Activated CD8-positive, alpha-beta memory T cell treated with anti-CD3 and anti-CD28 coated beads for 1 hour (primary cell): ENCODE measurements at places on chromosomes 13 and 19.

DNA sequence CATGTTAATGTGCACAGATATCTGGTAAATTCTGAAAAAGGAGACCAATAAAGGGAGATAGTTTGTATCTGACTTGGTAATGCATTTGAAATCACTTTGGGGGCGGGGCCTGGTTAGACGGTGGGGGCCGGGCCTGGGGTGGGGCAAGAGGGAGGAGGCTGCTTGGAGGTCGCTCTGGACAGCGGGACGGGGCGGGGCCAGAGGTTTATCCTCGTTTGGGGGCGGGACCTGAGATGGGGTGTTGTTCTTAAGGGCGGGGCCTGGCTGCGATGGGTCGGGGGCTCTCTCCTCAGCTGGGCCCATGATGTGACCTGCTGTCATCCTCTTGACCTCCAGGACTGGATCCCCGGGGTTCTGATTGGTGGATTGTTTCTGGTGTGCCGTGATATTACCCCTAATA lies 4.9 kb upstream of the ZNF808 start:
- no peak for DNase-seq

GRCh38 chr13:29924482-29925350 lies 74.3 kb upstream of the UBL3 start:
- no peak for DNase-seq

- DNase-seq, result no peak
Measured at GRCh38 chr13:50400035-50400726, 384.9 kb downstream of the KCNRG start.

GRCh38 chr13:103812558-103812957 lies 746.3 kb upstream of the SLC10A2 start:
- no peak for DNase-seq

- DNase-seq, result no peak
Measured at GRCh38 chr13:76656500-76656899, 229.7 kb downstream of the KCTD12 start.

- DNase-seq, result no peak
Measured at GRCh38 chr19:35329323-35329722, 336 bp downstream of the CD22 start.

DNA sequence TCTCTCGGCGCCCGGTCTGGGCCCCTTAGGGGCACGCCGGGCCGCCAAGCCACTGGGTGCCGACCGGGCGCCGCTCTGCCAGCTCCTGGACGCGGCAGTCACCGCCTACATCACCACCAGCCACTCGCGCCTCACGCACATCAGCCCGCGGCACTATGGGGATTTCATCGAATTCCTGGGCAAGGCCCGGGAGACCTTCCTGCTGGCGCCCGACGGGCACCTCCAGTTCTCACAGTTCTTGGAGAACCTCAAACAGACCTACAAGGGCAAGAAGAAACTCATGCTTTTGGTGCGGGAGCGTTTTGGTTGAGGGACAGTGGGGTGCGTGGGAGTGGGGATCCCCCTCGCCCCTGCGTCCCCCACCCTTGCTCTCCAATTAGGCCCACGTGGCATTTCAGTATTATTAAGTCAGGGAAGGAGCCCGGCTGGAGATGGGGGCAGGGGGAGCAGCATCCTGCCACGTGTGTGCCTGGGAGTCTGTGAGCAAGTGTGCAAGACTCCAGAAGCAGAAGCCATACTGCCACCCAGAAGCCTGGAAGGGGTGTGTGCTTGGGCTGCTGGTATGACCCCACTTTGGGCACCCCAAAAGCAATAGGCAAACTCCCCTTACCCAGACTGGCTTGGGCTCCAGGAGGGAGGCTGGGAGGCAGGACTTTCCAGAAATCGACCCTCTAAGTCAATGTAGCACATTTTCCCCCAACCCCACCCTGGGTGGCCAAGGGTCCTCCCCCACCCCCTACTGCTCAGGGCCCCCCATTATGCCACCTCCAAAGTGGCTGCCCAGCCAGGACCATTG lies 35.7 kb downstream of the ZSWIM4 start:
- no peak for DNase-seq

DNA sequence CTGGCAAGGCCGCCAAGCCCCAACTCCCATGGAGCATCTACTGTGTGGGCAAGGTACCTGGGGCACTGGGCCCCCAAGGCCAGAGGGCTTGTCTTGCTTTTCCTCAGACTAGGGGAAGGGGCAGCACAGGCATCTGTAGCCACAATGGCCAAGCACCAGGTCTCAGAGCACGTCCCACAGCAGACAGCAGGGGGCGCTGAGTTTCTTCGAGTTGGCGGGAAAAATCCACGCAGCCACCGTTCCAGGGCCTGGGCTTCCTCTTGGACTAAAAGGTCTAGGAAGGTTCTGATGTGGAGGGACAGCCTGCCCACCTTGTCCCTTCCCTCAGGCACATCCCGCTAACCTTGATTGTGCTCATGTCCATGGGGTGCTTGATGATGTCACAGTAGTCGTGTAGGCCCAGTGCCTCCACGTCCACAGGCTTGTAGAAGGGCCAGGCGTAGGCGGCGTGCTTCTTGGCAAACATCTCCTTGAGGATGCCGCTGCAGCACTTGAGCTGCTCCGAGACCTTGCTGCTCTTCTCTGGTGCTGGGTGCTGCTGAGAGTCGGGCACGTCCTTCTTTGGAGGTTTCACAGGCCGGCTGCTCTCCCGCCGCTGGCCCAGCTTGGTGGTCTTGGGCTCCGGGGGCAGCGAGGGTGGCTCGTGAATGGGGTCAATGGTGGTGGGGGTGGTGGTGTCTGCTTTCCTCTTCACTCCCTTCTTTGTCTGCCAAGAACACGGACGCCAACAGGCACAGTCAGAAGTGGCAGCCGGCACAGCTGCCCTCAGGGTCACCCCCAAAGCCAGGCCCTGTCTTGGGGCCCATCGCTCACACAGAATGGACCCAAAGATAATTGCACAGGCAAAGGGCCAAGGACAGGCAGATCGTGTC lies 32.0 kb upstream of the EPHX3 start:
- peak; percentile 40 for DNase-seq
